ENCODE measurements at places on chromosomes 4 and X.

GRCh38 chr4:114561590-114561989 lies 37.0 kb upstream of the UGT8 start:
- DNase-seq, result no peak

- DNase-seq, result no peak
Measured at GRCh38 chr4:76188557-76188956, 25.1 kb downstream of the SCARB2 start.

DNA sequence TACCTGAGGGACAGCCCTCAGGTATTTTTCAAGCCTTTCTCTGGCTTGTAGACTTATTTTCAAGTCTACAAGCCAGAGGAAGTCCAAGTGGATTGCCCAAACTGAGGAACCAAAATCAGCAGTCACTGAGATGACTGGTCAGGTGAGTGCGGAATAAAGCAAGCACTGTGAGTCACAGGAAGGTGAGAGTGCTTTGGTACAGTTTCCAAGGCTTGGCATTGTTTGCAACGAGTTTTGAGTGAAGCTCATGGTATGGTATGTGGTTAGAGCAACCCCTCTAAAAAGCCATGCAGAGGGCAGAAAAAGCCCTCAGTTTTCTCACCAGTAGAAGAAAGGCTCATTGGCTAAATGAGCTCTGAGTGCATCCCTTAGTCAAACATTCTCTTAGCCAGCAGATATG lies 112.8 kb upstream of the EOLA2 start:
- no peak for DNase-seq

DNA sequence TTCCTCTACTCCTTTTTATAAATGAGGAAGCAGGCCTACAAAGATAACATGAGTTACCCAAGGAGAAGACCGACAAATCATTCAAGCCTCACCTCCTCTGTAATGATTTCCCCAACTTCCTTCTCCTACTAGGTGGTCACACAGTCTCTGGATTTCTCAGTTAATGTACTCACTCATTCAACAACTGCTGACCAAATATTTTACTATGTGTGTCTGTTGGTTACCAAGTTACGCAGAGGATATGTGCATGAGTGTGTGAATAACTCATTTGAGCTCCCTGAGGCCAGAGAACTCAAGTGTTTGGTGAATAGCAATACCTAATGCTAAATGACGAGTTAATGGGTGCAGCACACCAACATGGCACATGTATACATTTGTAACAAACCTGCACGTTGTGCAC lies 10.4 kb downstream of the CASK start:
- no peak for DNase-seq

DNA sequence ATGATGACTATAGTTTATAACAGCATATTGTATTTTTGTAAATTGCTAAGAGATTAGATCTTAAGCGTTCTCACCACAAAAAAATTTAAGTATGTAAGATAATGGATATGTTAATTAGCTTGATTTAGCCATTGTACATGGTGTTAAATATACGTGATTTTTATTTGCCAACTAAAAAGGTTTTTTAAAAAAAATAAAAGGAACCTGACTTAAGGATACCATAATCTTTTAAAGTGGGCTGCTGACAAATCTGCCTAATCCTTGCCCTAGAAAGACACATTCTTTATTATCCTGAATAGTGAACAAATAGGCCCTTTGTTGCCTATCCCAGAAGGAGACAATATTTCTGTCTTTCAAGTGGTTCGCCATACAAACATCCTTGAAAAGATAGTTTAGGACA lies 94.6 kb upstream of the FAM47C start:
- DNase-seq, result no peak

GRCh38 chr4:82696117-82696860 lies 102.3 kb downstream of the SCD5 start:
- DNase-seq, result no peak

DNA sequence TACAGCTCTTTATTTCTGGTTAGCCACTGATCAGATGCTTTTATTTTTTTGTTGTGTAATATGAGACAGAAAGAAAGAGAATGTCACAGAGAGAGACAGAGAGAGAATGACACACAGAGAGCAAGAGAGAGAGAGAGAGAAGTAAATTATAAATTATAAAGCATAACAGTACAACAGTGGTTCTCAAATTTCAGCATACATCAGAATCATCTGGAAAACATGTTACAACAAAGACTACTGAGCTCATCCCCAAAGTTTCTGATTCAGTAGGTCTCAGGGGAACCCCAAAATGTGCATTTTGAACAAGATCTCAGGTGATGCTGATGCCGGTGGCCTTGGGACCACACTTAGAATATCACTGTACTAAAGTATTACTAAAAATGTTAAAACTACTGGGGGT lies 245.8 kb upstream of the DIAPH2 start:
- DNase-seq, result no peak

GRCh38 chr4:171288816-171289432 lies 524.3 kb upstream of the GALNTL6 start:
- DNase-seq, result no peak

DNA sequence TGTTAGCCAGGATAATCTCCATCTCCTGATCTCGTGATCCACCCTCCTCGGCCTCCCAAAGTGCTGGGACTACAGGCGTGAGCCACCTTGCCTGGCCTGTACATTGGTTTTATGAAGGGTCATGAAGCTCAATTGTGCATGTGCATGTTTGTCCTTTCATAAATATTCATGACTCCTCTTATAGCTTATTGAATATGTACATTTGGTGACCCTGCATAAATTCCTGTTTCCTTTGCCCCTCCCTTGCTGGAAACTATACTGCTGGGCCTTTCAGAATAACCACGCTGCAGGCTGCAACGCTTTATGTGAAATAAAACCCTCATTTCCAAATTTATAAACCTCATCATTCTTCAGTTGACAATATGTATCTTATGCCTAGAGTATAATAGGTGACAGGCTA lies 978.0 kb upstream of the LCORL start:
- DNase-seq, result no peak

GRCh38 chrX:95383778-95384177 lies 1300.9 kb upstream of the DIAPH2 start:
- no peak for DNase-seq

GRCh38 chrX:41108007-41108406 lies 22.8 kb downstream of the USP9X start:
- DNase-seq, result no peak

DNA sequence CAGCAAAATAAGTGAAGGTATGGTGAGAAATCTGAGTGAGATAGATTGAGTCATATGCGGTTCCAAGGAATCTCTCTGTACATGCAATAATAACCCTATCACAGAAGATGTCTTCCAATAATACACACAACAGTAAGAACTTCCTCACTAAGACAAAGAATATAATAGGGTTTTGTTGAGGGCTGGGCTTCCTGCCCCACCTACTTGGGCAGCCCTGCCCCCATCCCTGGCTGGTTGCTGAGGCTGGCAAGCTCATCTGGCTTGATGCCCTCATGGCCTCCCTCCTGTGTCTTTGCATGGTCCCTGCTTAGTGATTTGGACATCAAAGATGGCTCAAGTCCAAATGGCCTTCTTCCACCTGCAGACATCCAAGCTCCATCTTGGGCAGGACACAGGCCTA lies 2.7 kb downstream of the GEMIN8 start:
- no peak for DNase-seq

GRCh38 chrX:46574774-46575381 lies 1.3 kb downstream of the CHST7 start:
- DNase-seq, result no peak

GRCh38 chr4:152458801-152459302 lies 77.0 kb downstream of the FBXW7 start:
- no peak for DNase-seq

- no peak for DNase-seq
Measured at GRCh38 chr4:14977830-14978229, 24.5 kb upstream of the CPEB2 start.

DNA sequence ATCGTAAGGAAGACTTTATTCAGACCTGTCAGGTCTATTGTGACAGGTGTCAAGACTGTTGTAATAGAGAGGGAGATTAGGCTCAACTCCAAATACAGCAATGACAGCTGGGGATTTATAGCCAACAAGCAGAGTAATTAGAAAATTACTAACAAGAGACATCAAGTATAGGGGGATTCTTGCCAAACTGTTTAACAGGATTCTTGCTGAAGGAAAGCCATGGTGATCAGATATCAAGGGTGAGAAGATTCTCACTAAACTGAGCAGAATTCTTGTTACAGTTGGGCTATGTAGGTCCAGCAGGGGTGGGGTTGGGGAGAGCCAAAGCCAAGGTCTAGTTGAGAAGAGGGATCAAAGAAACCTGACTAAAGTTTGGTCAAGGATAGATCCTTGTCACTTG lies 461.0 kb upstream of the GALNT7 start:
- DNase-seq, result no peak

GRCh38 chr4:168362025-168362401 lies 43.5 kb upstream of the DDX60 start:
- no peak for DNase-seq

GRCh38 chr4:22389240-22389870 lies 126.5 kb downstream of the ADGRA3 start:
- DNase-seq, result no peak

DNA sequence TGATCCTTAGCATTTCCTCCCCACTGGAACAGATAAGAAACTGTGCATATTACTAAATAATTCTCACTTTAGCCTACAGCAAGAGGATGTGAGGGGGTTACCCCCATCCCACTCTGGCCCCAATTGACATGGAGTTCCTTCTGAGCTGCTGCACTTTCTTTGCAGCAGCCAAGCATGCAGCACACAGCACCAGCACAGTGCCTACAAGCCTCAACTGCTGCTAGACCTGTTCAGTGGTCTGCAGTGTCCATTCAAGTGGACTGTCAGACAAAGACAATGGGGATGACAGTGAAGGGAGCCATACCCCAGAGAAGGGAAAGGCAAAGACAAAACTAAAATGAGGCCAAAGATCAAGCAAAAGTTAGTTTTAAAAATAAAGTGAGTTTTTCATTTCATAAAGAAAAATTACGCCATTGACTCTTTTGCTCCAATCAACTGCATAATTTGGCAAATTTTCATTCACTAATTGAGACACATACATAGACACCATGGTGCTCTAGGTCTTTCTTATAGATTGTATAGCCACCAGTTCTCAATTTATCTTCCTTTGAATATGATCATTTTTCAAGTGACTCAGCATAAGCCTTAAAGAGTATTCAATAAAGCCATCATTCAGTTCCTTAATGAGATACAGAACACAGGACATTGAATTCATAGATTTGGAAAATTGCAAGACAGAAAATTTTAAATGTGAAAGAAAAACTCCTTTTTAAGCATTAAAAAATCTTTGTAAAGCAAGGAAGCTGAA lies 410.6 kb downstream of the HNRNPD start:
- no peak for DNase-seq

DNA sequence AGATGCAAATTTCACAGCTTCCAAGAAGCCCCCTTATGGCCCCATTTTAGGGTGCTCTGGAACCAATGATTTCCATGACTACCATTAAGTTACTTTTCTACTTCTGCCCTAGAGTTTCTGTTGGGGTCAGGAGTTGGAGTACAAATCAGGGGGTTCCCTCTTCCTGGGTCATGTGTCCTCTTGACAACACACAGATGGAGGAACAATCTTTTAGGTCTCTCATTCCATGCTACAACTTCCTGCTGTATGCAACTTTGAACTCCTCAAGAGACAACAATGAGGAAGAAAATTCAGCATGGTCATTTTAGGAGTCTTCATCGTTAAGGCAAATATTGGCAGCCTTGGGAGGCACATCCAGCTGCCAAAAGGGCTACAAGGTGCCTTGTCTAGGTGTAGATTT lies 79.7 kb downstream of the SEL1L3 start:
- no peak for DNase-seq

- DNase-seq, result no peak
Measured at GRCh38 chrX:68940601-68941000, 111.8 kb downstream of the EFNB1 start.

GRCh38 chrX:80317646-80318045 lies 102.6 kb upstream of the TENT5D start:
- no peak for DNase-seq

DNA sequence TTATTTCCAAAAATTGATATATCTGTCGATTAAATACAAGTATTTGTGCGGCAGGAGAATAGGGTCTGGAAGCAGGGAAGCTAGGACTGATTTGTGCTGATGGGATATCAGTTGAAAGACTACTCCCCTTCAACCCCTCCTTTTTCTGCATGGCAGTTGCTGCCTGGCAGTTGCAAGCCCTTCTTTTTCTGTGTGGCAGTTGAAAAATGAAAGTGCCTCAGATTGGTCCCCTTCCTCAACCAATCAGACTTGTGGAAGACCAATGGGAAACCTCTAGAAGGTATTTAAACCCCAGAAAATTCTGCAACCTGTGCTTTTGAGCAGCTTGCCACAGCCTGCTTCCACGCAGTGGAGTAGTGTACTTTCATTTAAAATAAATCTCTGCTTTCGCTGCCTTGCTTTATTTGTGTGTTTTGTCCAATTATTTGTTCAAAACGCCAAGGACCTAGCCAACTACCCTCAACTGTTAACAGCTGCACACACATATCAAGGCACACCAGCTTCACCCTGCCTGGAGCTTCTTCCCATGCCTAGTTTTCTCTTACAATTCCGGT lies 1.5 kb upstream of the TMA16 start:
- no peak for DNase-seq

GRCh38 chr4:71814433-71814832 lies 30.6 kb upstream of the GC start:
- no peak for DNase-seq

- no peak for DNase-seq
Measured at GRCh38 chr4:113593400-113594230, 167.9 kb downstream of the CAMK2D start.

DNA sequence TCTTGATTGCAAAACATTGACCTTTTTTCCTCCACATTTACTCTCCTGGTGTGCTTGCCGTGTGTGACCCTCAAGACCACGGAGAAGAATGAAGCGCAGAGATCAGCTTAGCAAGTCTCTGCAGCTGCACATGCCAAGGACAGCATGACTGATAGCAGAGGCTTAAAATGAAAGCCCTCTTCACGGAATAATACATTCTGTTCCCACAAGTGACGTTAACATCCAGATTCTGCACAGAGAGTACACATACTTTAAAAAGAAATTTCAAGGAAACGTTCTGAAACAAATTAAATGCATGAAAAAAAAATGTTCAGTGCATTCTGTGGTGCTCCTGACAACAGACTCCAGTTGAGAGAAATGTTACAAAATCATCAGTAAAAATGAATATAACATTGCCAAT lies 60.9 kb downstream of the SLC7A11 start:
- no peak for DNase-seq

- DNase-seq, result no peak
Measured at GRCh38 chrX:17020851-17021821, 74.7 kb downstream of the REPS2 start.

- DNase-seq, result no peak
Measured at GRCh38 chr4:108135549-108136209, 33.1 kb downstream of the LEF1 start.

DNA sequence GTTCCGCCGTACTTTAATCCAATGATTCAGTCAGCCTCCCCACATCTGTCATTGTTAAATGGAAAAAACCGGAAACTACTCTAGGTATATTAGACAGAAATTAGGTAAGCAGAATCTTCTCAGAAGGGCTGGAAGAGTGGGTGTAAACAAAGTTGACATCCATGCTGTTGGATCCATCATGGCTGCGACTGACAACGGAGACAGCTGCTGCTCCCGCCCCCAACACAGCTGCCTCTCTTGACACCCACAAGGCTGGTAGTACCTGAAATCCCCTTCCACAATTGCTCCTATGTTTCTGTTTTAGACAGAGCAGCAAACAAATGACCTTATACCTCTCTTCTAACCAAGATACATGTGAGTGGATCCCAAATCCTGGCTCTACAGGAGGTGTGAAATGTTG lies 66.6 kb downstream of the RXFP1 start:
- no peak for DNase-seq

GRCh38 chr4:112564706-112565270 lies 48.8 kb upstream of the NEUROG2 start:
- no peak for DNase-seq

Data from effector CD8-positive, alpha-beta T cell (primary cell).